ENCODE measurements at places on chromosomes 5 and 9.

GRCh38 chr5:98454904-98455303, 318.6 kb upstream of the RGMB start:
- peak; percentile 95 for DNase-seq

- peak; percentile 98 for DNase-seq
These were observed 53.7 kb downstream of the LHFPL2 start for GRCh38 chr5:78594610-78595457.

DNA sequence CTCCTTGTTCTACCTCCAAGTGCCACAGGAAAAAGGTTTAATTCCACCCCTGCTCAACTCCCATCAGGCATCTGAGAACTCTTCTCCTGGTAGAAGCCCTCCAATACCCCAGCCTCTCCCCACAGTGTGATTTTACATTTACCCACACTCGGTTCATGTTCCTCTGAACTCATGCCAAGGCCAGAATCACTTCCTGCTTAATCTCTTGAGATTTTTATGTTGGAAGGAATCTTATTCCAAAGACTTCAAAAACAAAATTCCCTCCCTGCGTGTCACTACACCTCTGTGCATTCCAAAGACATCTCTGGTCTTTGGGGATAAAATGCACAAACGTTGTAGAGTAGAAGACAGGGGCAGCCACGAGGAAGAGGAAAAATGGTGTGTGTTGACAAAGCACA, 186.8 kb downstream of the ACTL7B start:
- DNase-seq = no peak

GRCh38 chr5:68147659-68148058, 67.9 kb upstream of the PIK3R1 start:
- no peak for DNase-seq

- DNase-seq = no peak
These were observed 56.2 kb upstream of the GARNL3 start for GRCh38 chr9:127208416-127208815.

- DNase-seq = no peak
These were observed 147.2 kb downstream of the PCSK1 start for GRCh38 chr5:96285823-96286222.

DNA sequence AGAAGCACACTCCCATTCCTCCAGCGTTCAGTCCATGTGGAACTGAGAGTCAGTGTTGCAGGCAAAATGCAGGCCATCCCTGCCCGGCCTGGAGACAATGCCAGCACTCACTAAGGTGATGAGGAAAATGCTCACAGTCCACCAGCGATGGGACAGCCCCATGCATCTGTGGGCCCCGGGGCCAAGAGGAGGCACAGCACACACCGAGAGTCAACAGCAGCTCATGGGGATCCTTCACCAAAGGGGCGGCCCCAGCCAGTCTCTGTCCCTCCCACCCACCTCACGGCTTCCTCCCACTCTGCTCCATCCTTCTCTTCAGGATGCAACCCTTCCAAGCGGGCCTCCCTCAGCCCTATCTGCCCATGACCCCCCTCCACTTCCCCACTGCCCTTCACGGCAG, 6.2 kb downstream of the SEMA4D start:
- no peak for DNase-seq

DNA sequence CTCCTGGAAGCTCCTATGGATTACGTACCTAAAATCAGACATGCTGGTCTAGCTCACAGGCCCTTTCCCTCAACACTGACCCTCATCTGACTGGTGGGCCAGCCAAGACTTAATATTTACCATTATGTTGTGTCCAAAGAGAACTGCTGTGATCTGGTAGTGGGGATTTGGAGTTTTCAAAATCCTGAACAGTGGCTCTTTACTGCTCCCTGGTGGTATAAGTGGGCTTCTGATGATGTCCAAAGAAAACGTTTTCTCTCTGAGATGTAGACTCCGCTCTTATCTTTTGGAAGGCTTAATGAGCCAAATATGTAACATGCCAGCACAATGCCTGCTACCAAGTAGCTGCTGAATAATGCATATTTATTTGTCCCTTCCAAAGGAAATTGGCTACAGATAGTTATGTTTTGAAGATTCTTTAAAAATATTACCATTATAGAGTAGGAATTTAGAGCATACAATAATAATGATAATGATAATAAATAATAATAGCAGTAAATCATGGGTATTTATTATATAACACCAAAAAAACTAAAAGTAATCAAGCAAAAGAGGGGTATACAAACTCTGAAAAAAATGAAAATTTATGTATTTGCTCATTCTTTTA, 406.6 kb upstream of the TNC start:
- DNase-seq = peak; percentile 87

DNA sequence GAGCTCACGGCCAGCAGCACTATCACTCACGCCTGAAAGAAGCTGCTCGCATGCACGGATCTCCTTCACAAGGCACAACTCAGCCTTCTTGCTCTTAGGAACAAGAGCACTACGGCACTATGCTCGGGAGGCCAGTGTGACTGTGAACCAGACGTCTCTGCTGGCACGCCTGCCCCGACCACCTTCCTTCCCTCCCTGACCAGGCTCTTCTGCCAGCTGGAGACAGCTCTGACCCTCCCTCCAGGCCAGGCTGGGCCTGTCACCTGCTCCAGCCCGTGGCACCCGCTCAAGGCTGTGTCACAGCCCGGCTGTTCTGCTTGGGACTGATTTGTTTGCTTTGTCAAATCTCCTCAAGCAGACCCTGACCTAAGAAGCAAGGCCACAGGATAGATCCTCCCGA, 7.0 kb downstream of the TBC1D9B start:
- no peak for DNase-seq
